ENCODE measurements at places on chromosomes 3 and 15.

DNA sequence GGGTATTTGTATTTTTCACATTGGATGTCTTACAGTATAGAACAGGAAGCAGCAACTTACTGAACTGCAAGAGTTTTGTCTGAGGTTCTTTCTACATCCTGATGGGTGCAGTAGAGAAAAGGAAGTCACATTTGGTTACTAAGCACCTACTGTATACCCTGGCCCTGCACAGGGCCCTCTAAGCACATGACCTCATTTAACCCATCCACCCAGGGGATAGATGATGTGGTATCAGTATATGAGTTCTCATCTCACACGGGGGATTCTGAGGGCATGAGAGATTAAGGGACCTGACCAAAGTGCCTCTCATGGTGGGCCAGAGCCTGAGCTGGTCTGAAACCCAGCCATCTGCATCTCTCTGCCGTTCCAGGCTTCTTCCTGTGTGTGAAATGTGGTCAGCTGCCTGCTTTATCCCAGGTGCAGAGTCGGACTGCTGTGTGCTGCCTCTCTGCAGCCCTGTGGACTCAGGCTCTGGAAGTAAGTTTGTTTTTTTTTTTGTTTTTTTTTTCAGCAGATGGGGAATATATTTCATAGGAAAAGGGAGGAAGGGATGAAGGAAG is 17.9 kb downstream of the SLC6A11 start:
- DNase-seq, result no peak

DNA sequence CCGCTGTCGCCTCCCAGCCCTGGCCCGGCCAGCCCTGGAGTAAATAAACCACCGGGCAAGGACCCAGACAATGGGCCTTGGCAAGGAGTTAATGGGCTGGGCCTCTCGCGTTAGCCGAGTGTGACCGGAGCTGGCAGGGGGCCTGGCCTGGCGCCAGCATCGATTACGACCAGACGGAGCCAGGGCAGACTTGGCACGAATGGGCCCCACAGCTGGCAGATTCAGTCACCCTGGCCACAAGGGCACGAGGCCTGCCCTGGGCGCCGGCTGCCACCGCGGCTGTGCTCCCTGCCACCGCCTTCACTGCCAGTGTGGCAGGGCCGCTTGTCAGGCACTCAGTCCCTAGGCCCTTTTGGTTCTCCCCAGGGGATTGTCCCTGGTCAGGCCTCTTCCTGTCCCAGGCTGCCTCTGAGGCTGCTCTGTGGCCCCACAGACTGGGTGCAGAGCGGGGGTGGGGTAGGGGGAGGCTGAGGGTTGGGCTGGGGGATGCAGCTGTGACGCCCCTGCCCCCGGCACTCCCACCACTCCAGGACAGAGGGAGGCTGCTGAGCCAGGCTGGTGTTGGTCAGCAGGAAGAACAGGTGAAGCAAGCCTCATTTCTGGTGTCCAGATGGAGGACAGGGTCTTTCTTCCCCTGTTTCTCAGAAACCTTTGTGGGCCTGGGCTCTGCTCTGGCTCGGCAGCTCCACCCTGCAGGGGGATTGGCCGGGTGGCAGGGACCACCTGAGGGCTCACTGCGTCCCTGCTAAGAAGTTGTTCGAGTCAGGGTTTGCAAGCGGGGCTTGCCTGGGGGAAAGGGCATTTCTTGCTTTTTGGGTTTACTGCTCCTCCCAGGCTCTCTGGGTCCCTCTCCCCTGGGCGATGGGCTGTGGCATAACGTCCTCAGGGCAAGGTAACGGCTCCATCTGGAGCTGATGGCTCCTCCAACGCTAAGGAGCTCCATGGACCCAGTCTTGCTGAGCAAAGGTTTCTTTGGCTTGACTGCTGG is 30.5 kb upstream of the SRP14 start:
- DNase-seq, result no peak

- DNase-seq, result no peak
Observed at GRCh38 chr3:171251835-171252234, 208.4 kb downstream of the TNIK start.

DNA sequence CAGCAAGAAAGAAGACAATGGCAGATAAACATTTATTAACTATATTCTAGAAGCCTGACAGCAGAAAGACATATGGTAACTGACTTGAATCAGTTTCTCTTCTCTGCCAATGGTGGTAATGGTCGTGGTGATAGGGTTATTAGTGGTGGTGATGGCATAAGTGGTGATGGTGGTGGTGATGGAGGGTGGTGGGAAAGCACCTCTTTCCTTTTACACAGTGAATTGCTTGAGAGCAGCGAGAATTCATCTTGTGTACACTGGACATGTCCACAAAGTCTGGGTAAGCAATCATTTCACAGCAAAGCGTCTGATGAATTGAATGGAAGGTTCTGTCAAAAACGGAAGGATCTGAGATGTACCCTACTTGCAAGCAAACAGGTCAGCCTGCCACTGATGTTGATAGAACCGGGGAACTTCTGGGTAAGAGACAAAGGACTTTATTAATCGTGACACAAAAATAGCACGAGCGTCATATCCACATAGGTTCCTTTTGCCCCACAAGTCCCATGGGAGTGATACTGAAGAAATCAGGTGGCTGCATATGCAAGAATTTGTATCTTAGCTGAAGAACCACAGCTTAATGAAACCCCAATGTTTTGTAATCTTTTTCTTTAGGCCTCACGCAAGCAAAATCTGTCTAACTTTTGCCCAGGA is 23.5 kb upstream of the TBC1D5 start:
- no peak for DNase-seq

DNA sequence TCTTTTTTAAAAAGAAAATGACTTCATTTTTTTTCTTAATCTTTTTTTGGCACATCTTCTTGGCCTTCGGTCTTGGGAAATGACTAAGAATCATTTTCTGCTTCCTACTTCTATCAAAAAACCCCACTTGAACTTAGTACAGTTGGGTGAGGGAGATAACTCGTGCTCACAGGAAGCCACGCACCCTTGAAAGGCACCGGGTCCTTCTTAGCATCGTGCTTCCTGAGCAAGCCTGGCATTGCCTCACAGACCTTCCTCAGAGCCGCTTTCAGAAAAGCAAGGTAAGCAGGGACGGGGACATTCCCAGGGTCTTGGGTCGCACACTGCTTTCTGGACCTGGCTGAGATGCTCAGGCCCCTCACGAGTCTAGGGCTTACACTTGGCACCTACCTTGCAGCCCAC is at the start of gene CCR4:
Gene CCR4 (plus strand): TSS at position 235 of the 402 bp plus-strand sequence. CDS start 1,779 bp downstream, outside the sequence.
- peak; percentile 49 for DNase-seq

- no peak for DNase-seq
Observed at GRCh38 chr15:43183270-43183669, 1.9 kb upstream of the CCNDBP1 start.

DNA sequence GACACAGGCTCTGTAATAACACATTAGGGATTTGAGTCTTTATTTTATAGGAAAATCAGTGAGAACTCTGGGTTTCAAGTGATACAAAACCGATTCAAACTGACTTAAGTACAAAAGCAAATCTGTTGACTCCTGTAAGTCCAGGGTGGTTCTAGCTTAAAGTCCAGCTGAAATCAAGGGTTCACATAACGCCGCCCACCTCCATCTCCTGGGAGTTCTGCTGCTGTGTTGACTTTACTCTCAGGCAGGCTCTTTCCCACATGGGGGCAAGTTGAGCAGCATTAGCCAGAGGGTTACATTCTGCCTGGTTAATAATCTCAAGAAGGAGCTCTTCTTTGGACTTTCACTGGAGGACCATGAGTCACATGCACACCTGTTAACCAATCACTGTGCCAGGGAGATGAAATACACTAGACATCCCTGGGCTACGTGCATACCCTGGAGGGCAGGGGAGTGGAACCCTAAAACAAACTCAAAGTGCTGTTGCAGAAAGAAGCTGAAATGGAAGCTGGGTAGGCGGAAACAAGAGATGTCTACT is 9.7 kb upstream of the RNF7 start:
- DNase-seq, result no peak
